Astrocyte of the spinal cord (primary cell): ENCODE measurements at places on chromosomes 1 and 21.

- no peak for DNase-seq
Measured at GRCh38 chr1:89050649-89051033, 14.4 kb downstream of the GBP1 start.

- no peak for DNase-seq
Measured at GRCh38 chr1:60222360-60223115, 149.0 kb upstream of the C1orf87 start.

DNA sequence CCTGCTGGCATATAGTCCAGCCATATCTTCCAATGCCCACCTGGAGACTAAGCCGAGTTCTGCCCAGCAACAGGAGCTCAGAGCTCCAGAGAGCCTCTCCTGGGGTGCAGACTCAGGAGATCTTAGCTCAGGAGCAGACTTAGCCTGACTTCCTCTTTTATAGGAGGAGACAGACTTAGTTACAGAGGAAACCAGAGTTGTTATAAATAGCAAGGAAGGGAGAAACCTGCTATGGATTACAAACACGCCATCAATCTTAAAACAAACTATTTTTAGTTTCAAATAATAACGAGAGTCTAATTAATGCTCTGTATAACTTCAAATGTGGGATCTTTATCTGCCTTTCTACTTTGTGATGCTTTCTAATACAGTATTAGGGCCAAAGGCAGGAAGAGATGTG is 3.3 kb upstream of the KIF21B start:
- no peak for DNase-seq

- no peak for DNase-seq
Measured at GRCh38 chr1:176950736-176951324, 213.7 kb downstream of the ASTN1 start.

- peak; percentile 73 for DNase-seq
Measured at GRCh38 chr1:192807211-192808162, 1.4 kb upstream of the RGS2 start.

GRCh38 chr1:36401602-36402503 is 4.1 kb upstream of the LSM10 start:
- no peak for DNase-seq

DNA sequence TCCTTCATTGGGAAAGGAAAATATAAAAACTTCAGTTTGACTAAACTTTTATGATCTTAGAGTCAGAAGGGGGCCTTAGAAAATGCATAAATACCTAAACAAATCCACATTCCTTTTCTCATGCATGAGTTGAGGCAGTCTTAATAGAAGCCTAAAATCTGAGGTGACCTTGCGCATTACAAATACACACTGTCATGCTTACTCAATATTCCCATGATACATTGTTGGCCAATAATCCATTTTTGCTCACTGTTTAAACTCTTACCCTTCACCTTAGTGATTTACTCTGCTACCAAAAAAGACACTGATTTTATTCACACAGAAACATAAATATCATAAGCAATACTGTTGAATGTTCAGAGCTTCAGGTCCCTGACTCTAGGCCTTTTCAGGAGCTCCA is 19.1 kb upstream of the TMCO1 start:
- DNase-seq = no peak

DNA sequence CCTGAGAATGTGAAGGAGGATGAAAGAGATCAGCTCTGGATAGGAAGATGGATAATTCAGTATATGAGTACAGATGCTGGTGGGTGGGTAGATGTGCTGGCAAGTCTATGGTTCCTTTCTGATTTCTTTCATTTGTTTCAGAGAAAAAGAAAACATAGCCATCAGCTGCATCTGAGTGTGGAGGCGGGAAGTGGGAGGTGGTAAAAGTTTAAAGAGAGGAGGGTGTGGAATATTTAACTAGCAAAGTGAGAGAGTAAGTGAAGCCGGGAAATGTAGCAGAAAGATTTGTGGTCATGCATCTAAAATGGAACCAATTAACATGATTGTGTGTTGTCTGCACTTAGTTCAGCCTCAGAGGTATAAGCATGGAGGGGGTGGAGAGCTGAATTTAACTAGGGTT is 16.4 kb downstream of the RPE65 start:
- no peak for DNase-seq

- DNase-seq = no peak
Measured at GRCh38 chr1:39751595-39751994, 12.9 kb downstream of the PPIE start.

DNA sequence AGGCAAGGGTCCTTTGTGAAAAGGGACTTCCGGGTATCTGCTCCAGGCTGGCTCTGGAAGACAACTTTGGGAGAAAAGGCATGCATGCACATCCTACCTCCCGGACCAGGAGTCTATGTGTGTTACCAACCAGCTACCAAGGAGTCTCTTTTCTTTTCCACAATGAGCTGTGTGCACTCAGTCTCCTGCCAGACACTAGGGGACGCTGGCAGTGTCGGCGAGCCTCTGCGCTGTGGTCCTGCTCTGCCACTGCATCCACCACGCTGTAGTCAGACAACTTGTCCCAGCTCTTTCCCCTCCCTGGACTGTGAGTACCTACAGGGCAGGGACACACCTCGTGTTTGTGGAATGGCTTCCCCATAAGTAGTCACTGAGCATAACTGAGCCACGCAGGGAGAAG is 5.1 kb upstream of the SSR2 start:
- DNase-seq = peak; percentile 51

- no peak for DNase-seq
Measured at GRCh38 chr1:113784104-113784779, 25.0 kb upstream of the PHTF1 start.

- no peak for DNase-seq
Measured at GRCh38 chr1:117127795-117128194, 6.2 kb upstream of the TRIM45 start.

DNA sequence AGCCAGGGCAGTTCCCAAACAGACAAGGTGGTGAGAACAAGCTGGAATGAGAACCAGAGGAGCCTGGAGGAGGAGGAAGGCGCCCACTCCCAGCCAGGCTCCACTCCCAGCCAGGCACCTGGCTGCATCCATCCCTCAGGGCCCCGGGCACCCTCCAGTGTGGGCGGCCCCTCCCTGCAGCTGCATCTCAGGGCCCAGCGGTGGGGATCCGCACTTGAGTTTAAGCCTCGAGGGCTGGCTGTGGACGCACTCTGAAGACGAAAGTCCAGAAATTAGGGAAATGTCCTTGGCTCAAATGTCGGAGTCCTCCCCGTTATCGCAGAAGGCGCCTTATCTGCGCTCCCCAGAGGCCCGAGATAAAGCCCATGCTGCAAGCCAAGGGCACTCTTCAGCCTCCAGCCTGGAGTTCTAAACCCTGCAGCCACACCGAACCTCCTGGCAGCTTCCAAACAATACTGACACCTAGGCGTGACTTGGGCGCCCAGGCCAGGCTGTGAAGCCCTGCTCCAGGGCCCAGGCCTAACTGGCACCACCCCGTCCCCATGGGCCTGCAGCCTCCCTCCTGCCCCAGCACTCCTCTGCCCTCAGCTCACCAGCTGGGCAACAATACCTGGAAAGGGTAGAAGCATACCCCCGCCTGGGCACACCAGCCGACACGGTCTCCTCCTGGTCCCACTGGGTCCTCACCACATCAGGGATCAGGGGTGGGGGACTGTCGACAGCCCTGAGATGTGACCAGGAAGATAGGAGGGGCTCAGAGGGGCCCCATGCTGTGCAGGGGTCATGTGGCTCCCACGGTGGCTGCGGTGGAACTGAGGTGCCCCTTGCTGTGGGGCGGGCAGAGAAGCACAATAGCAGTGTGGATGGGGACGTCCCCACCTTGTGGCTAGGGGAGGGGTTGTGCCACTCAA is 184.8 kb upstream of the VAMP3 start:
- DNase-seq = no peak

DNA sequence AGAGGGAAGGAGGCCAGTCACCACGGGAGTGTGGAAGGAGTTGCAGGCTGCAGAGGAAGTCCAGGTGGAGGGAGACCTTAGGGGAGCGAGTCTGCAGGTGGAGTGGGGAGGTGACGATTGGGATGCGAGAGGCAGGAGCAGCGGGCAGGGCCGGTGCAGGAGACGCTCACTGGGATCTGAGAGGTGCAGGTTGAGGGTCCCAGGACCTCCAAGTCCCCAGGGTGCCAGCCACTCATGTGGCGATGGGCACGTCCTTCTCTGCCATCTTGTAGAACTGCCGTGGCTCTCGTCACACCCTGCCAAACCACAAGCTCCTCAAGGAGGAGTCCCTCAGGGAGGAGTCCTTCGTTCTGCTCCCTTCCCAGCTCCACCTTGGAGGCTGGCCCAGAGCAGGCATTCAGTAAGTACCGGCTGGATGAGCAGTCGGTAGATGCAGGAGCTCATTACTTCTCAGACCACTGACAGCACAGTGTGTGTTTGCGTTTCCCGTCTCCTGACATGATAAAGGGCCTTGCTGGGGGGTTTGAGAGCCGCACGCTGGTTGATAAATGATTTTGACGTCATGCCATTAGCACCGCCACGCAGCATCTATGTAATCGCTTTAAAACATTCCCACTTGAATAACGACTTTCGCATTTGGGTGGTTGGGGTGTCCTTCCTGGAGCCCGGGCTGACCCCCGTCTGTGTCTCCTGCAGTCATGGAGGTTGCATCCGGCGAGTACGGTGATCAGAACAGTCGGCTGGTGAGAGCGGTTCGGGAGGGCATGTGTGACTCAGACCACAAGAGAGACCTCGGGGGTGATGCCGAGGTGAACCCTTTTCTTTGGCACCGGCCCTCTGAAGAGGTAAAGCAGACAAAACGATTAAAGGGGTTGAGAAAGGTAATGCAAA is 27.8 kb downstream of the TFF3 start:
- peak; percentile 7 for DNase-seq

DNA sequence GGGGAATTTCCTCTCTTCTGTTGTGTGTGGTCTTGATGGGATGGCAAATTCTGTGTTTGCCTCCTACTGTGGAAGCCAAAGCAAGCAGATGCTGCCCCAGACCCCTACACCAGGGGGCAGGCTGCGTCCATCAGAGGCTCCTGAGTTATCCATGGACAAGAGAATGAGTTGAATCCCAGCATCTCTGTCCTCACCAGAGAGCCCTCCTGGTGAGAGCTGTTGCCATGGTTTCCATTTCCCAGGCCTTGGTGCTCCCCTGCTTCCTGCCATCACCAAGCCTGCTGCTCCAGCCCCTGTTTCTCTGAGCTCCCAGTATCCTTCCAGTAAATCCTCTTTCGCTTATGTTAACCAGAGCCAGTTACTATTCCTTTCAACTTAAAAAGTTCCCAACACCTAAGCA is 20.4 kb upstream of the GNG12 start:
- DNase-seq = peak; percentile 92

DNA sequence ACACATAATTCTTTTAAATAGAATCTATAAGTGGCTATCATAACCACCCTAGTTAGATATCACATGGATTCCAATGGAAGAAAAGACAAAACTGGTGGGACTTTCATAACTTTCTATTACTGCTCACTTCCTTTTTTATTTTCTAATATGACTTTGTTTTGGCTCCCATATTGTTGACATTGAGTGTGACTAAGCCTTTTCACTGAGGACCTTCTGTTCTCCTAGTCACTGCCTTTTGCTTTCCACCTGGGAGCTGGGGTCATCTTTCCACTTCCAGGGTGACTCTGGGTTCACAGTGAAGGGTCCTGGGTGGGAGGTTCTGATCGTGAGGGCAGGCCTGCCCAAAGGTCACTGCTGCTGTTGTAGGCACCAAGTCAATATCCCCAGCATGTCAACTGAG is 275.8 kb downstream of the TGFB2 start:
- peak; percentile 50 for DNase-seq

- DNase-seq = no peak
Measured at GRCh38 chr21:45982092-45982757, 655 bp downstream of the COL6A1 start.

GRCh38 chr1:160880216-160880615 is 4.8 kb downstream of the ITLN1 start:
- no peak for DNase-seq

GRCh38 chr1:23027352-23027907 is 8.2 kb downstream of the KDM1A start:
- no peak for DNase-seq

GRCh38 chr21:32917362-32918135 is 108.2 kb upstream of the OLIG2 start:
- peak; percentile 9 for DNase-seq

DNA sequence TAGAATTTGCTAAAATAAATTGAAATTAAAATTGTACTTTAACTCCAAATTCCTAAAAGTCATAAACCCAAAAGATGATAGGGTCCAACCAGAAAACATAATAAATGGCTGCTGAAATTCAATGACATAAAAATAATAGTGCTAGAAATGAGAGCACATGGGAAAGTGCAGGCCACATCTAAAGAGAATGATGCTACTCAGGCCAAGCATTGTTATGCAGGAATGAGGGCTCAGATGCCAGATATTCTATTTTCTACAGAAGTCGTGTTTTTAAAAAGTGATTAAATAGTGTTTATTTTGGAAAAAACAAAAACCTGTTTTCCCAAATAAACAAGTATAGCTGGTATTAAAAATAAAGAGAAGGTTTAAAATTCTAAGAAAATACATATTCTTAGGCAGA is 234.4 kb downstream of the KCNT2 start:
- no peak for DNase-seq

DNA sequence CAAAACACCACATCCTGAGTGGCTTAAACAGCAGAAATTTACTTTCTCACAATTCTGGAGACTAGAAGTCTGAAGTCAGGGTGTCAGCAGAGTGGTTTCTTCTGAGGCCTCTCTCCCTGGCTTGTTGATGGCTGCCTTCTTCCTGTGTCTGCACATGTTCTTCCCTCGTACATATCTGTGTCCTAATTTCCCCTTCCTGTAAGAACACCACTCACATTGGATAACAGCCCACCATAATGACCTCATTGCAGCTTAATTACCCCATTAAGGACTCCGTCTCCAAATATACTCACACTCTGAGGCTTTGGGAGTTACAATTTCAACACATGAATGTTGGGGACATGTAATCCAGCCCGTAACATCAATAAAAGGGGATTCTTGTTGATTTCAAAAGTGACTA is 23.4 kb downstream of the C8A start:
- DNase-seq = no peak

GRCh38 chr21:45823100-45823681 is 158.4 kb upstream of the COL6A1 start:
- DNase-seq = no peak

GRCh38 chr1:159790237-159790917 is 9.6 kb downstream of the DUSP23 start:
- peak; percentile 23 for DNase-seq

GRCh38 chr1:157833145-157833544 is 8.5 kb downstream of the CD5L start:
- DNase-seq = no peak

DNA sequence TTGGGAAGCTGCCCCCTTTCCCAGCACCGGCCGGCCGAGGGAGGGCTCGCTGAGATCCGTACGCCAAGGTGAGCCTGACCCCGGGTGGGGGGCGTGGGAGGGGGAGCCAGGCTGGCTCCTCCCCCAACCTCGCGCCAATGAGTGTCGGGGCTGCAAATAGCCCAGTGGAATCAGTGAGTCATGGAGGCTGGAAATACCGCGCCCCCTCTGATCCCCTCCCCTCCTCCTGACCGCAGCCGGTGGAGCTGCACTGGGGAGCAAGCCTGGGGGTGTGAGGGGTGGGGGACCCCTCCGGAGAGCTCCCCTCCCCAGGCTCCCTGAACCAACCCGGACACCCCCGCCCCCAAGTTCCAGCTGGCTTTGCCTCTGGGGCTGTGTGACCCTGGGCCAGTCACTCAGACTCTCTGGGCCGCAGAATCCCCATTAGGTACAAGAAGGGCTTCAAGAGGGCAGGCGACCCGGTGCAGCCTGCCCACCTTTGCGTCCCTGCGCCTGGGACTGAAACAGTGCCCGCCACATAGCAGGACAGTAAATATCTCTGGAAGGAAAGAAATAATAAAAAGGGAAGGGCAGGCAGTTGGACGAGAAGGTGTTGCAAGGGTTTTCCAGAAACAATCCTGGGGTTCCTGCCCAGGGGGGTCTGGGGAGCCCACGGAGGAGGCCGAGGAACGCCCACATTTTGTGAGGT is 4.5 kb downstream of the HSPB7 start:
- DNase-seq = peak; percentile 74
